ENCODE measurements at places on chromosomes 7 and 10.

DNA sequence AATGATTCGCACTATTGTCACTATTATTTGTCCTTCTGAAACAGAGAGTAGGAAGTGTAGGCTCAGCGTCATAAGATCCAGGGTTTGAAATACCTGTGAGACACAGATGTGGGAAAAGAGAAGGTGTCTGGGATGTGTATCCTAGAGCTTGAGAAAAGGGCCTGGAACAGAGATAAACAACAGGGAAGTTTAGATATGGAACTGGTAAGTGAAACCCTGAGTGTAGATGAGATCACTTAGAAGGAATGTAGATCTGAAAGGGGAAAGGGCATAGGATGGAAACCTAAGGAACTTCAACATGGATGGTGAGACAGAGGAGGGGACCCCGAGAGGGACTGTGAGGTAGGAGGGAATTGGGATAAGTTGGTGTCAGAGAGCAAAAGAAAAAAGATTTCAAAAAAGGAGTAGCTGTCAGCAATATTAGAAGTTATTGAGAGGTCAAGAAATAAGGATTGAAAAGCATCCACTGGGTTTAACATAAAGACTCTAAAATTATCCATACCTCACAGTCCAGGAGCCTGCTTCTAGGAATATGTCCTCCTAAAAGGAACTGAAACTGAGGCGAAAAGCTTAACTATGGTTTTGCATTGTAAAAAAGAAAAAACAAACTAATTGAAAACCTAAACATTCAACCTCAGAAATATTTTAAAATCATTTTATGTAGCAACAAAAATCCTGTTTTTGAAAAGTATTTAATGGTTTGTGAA is 119.2 kb upstream of the NPVF start:
- no peak for DNase-seq

DNA sequence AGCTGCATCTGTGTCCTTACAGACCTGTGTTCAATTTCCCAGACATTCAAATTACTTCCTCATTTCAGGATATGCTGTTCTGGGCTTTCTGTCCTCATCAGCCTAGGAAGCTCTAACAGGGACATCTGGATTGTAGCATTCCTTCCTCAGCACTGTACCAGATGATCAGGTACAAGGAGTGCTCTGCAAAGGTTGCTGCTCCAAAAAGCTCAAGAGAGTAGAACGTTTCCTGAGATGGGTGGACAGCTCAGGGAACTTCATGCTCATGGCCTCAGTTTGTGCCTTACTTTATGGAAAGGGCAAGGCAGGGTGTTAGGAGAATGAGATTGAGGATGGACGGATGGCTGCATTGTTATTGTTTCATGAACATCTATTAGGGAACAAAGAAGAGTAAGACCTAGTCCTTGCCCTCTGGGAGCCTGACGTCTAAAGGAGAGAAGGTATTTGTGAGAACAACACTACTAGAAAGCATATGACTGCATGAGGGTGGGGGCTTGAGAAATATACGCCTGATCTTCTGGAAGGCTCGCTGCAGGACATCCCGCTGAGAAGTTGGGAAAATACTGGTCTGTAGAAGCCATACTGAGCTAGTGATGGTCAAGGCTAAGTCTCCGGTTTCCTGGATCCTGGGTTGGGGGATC is 10.5 kb upstream of the ZNF212 start:
- no peak for DNase-seq

GRCh38 chr7:50393076-50393475 is 57.1 kb downstream of the FIGNL1 start:
- DNase-seq = no peak

- DNase-seq = no peak
Observed at GRCh38 chr7:34081935-34082334, 176.6 kb downstream of the BMPER start.

DNA sequence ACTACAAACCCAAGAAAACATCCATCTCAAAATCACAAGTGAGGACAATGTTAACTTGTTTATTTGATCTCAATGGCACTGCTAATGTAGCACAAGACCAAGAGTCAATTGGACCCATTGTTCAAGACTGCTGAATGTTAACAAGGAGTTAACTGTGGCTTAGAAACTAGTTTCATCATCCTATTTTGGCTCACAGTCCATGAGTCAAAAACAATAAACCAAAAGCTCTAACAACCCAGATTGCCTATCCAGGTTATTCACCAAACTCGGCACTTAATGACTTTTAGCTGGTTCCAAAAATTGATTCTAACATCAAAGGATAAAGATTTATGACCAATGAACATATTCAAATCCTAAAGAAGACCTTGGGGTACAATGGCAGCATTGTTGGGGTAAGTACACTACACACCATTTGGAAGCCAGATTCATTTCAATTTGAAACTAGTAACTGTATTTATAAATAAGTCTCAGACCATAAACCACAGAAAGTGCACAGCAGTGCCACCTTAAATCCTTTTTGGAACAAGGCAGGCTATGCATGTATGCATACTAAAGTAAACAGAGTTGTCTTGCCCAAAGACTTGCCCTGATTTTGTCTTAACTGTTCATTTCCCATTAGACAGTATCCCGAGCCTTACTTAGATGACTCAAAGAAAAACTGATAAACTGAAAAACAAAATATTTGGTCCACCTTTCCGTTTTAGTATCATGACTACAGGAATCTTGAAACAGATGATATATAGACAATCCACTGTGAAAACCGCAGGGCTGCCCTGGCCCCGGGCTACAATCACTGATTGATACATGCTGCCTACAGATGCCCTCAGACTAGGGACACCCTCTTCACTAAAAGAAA is 84.5 kb downstream of the SRPK2 start:
- DNase-seq = no peak

DNA sequence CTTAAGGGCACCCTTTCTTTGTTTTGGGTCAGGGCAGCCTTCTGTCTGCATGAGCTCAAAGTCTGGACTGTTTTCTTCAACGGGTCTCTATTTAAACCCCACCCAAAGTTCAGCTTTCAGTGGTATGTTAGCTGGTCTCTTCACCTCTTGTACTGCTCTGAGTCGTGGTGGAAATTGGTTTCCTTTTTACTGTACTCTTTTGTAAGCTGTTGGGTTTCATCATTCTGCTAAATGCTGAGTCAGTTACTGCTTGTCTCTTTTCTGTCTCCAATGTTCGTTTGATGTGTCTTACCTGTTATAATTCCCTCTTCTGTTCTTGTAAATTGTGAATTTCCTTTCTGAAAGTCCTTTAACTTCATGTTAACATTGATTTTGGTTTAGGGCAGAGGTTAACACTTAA is 64.1 kb upstream of the MALRD1 start:
- DNase-seq = no peak

DNA sequence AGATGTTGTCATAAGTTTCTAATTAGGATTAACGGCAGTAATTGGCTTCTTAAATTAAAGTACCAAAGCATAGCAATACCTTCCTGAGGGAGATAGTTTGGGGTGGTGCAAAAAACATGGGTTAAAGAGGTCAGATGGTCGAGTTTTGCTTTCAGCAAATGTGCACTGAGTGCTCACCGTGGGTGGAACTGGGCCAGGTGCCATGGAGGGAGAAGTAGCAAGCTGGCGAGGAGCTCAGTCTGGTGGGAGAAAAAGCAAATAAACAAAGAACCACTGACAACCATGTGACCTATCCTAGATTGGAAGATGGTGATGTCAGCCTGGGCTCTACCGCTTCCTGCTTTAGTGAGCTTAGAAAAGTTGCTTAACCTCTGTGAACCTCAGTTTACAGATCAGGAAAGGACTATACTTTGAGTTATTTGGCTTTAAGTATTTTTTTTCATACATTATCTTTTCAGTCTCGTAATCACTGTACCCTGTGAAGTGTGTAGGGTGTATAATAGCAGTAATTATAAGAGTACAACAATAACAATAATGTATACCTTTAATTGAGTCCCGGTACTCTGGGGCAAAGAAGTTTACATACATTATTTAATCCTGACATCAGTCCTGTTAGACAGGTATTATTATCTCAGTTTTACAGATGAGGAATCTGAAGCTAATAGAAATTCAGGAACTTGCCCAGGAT is 69.0 kb upstream of the PDCD4 start:
- DNase-seq = peak; percentile 9

- no peak for DNase-seq
Observed at GRCh38 chr10:93290661-93291354, 191.3 kb downstream of the MYOF start.

DNA sequence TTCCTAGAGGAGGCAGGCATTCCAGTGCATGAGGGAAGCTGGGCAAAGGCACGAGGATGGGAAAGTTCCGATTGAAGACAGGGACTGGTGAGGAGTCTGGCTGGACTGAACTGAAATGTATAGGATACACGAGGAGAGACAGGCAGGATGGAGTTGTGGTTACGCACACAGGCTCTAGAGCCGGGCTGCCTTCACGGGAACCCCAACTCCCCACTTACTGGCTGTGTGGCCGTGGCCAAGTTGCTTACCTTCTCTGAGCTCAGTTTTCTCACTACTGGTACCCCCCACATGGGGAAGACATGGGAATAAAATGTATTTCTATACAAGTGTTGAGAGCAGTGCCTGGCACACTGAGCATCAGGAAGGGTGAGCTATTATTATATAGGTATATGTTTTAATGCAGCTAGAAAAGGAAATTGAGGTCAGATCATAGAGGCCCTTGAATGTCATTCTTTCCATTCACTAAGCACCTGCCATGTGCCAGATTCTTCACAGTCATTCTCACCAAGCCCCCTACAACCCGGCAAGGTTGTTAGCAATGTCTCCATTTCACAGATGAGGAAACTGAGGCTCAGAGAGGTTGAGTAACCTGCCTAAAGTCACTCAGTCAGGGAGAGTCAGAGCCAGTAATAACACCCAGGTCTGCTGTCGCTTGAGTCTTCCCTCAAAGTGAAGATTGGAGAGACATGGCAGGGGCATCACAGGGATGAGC is 9.7 kb downstream of the CHST3 start:
- DNase-seq = no peak

GRCh38 chr7:17302575-17303142 is 4.2 kb downstream of the AHR start:
- DNase-seq = no peak

GRCh38 chr10:114492351-114493037 is 88.2 kb upstream of the AFAP1L2 start:
- no peak for DNase-seq

GRCh38 chr7:98240961-98241673 is 10.9 kb downstream of the TECPR1 start:
- DNase-seq = no peak

- no peak for DNase-seq
Observed at GRCh38 chr10:3568983-3569382, 216.0 kb downstream of the KLF6 start.

- no peak for DNase-seq
Observed at GRCh38 chr10:12191715-12192114, 4.0 kb downstream of the NUDT5 start.

All from stimulated activated naive B cell treated with anti-CD40 and anti-IgM and Interleukin-4, amounts not matched to agents 10 μg/mL and 1 μg/mL and 100 μg/mL, for 72 hours (primary cell).